ENCODE measurements at places on chromosomes 7 and 10.

GRCh38 chr10:50367732-50368131 is 116.4 kb upstream of the ASAH2 start:
- peak; percentile 4 for DNase-seq

DNA sequence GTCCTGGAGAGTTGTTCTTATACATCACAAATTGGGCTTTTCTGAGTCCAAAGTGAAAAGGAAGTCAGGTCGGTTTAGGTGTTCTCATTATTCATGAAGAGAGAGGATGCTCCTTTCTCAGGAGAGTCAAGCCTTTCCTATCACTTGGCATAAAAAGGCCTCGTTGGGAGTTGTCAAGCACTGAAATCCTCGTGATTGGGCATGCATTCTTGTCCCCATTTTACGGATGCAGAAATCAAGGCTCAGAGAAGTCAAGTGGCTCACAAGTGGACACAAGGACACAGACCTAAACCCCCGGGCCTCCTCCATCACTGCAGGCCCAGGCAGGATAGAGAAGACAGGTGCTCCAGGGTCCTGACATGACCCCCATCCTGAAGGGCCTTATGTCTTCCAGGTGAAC is 8.5 kb downstream of the RBP3 start:
- DNase-seq = no peak

GRCh38 chr10:29600067-29600466 is 34.7 kb downstream of the SVIL start:
- no peak for DNase-seq

DNA sequence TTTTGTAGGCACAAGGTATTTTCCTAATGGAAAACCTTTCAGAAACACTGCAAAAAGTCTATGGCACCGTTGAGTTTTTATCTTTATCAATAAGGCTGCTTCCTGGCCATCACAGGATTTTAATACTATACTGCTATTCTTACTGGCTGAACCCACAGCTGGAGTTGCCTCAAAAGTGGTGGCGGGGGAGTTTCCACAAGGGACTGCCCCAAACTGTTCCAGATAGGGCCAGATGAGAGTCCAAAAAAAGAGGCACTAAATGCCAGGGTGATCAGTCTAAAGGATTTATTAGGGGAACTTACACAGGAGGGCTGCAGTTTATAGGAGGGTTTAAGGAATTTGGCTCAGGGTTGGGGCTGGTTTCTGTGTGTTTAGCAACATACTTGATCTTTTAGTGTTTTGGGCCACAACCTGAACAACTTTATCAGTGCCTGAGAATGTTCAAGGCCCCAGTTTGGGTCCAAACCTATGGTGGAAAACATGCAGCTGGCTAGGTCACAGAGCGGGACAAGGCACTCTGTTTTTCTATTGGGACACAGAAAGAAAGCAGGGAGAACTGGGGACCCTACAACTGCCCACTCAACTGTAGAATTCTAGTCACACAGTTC is 41.4 kb downstream of the STAM start:
- DNase-seq = no peak

- no peak for DNase-seq
Observed at GRCh38 chr10:79320820-79321493, 26.3 kb upstream of the PPIF start.

GRCh38 chr7:140360697-140361229 is 37.6 kb downstream of the SLC37A3 start:
- no peak for DNase-seq

DNA sequence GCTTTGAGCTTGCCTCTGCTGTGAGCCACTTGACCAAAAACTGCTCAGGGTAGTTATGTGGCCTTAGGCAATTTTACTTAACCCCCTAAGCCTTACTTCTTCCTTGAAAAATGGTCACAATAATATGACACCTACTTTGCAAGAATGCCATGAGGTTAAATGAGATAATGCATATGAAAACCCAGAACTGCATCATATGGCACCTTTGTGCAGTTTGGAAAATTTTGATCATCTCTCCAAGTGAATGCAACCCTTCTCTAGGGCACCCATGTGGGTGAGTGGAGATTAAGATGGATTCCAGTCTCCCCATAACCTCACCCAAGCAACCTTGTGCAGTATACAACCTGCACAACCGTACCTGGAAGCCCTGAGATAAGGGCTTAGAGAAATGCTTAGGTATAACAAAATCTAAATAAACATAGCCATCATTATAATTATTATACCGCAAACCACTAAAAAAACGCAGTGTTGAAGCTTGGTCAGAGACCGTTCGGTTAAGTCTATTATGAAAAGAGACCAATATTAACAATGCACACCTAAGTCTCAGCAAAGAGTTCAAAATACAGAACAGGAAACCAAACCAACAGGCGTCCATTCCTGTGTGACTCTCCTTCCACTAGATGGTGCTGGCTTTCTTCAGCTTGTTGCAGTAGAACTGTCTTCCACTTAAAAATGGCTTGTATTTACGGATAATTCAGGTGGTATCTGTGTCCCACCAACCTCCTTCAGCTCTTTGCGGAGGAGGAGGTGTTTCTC is 21.0 kb upstream of the ASB15 start:
- no peak for DNase-seq

GRCh38 chr10:117259279-117259678 is 18.4 kb downstream of the SLC18A2 start:
- DNase-seq = no peak

DNA sequence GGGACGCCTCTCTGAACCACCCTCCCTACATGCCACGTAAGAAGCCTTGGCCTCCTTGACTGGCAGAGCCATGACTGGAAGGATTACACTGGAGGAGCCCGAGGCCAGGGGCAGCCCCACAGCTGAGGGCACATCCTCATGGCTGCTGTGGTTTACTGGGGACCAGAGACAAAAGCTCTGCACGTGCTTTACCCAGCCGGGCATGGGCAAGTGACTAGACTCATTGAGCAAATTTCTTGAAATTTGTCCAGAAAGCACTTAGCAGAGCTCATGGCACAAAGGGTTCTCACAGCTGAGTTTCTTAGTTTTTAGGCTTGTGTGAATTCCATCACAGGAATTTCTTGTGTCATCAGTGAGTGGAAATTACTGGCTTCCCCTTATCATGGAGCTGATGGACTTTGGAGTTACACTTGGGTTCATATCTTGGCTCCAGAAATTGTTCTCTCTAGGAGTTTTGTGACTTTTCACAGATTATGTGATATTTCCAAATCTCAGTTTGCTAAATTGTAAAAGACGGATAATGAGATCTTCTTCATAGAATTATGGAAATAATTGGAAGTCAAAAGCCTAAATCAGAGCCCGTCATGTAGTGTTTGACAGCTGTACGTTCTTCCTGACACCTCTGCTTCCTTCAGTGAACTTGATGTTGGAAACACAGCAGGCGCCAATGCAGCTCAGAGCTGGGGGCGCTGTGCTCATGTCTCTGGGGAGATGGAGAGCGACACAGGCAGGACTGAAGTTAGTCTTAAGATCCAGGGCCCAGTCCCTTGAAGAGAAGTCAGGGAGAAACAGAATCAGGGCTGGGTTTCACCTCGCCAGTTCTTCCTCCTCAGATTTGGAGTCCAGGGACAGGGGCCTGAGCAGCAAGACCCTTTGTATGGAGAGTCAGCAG is 47.7 kb upstream of the MGAM2 start:
- DNase-seq = no peak

DNA sequence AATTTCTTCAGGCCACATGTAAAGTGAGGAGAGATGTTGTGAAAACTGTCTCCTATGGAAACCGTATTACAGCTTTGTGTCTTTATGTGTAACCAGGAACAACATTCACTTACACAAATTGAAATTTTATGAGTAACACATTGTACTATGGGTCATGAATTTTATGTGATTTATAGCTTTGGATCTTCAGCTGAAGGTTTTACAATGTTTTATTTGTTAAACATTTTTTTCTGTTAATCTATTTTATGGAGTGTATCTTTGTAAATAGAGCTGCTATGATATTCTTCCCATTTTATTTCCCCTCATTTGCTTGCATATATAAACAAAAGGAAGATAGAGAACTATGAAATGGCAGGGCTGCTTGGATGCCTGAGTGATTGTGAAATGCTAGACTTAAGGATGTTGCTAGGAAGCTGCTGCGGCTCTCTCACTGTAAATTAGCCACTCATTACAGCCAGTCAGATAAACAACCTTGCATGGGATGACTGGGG is 104.5 kb upstream of the PCLO start:
- no peak for DNase-seq

GRCh38 chr7:140625908-140626868 is 14.4 kb downstream of the DENND2A start:
- DNase-seq = peak; percentile 89

DNA sequence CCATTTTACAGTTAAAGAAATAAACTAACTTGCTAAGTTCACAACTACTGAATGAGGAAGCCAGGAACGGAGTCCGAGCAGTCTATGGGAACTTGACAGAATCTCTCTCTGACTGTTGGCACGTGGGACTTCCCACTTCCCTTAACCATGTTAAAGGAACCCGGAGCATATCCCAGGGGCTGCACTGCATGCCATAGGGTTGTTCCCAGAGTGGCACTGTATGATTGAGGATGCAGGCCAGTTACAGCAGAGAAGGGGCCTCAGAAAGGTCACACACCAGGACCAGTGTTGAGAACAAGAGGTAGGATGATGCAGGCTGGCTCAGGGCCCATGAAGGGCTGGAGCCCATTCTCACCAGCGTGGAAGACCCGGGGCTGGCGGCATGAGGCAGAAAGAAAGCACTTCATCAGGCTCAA is 201.8 kb downstream of the NSUN6 start:
- DNase-seq = no peak

DNA sequence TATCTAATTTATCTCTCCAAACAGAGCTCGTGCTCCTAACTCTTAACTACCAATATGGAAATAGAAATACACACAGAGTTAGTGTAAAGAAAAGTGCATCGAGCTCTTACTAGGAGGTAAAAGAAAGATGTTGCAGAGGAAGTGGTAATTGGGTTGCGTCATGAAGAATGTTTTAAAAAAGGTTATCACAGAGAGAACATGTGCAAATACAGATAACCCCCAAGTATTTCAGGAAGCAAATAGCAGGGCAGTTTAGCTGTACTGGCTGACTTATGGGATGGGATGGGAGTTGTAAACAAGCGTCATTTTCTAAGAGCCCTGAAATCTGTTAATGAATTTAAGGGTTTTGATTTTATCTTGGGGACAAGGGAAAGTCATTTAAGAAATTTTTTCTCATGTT is 153.9 kb downstream of the AGMO start:
- no peak for DNase-seq

DNA sequence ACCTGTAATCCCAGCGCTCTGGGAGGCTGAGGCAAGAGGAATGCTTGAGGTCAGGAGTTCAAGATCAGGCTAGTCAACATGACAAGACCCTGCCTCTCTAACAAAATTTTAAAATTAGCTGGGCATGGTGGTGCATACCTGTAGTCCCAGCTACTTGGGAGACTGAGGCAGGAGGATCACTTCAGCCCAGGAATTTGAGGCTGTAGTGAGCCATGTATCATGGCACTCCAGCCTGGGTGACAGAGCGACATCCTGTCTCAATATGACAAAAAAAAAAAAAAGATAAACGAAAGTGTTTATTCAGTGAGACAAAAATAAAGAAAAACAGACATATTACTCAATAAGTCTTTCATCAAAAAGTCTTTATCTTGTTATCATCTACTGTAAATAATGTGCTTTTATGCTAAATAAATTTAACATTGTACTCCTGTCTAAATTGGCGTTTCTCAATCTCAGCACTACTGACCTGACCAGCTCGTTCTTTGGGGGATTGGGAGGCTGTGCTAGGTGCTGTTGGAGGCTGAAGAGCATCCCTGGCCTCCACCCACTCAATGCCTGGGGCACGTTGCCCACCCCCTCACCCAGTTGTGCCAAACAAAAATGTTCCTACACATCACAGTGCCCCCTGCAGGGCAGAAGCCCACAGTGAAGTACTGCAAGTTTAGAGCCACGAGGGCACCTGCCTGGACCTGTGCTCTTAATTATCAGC is 57.7 kb downstream of the NCAPG2 start:
- no peak for DNase-seq

GRCh38 chr7:98399890-98400541 is 874 bp downstream of the BAIAP2L1 start:
- no peak for DNase-seq

- DNase-seq = no peak
Observed at GRCh38 chr10:122181876-122182275, 89.2 kb upstream of the BTBD16 start.

DNA sequence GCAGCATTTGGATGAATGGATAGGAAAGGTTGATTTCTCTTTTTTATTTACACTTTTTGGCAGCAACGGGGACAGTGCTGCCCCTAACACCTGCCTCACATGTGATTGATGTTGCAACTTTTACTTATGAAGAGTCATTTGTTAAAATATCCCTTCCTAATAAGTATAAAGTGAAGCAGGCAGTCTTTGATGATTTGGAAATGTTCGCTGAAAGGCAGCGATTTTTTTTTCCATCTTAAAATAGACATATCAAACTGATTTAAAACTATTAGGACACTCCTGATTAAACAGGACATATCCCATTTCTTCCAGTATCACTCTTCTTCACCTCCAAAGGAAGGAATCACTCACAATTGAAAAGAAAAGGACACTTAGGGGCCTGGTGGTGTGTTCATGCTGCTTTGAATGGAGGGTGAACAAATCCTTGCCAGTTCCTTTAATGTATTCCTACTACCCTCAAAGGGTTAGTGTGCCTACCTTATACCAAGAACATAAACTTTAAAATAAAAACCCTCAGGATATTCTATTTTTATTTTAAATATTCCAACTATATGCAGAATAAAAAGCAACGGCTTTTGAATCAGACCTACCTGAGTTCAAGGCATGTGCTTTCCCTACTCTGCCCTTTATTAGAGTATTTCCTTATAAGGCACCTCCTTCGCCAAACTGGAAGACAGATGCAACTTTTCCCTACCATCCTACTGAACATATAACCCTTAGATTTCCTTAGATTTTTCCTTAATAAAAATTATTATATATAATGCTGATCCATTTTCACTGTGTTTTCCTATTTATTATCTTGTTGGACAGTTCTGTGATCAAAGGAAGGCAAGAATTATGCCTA is 1.1 kb downstream of the ADK start:
- no peak for DNase-seq

DNA sequence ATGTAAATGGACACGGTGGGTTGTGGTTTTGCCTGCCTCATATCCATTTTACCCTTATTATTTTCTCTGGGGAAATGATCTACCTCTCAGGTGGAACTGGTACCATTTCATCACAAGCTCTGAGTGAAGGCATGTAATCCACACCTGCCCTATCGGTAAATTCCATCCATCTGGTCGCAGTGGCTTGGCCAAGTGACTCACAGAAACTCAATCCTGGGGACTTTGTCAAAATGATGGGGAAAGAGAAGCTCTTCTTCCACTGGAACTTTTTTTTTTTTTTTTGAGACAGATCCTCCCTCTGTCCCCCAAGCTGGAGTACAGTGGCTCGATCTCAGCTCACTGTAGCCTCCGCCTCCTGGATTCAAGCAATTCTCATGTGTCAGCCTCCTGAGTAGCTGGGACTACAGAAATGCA is 48.2 kb upstream of the ANKRD1 start:
- DNase-seq = no peak
